ENCODE measurements at places on chromosomes 5 and 9.

GRCh38 chr5:142445266-142445665 is 120.4 kb upstream of the SPRY4 start:
- no peak for DNase-seq

DNA sequence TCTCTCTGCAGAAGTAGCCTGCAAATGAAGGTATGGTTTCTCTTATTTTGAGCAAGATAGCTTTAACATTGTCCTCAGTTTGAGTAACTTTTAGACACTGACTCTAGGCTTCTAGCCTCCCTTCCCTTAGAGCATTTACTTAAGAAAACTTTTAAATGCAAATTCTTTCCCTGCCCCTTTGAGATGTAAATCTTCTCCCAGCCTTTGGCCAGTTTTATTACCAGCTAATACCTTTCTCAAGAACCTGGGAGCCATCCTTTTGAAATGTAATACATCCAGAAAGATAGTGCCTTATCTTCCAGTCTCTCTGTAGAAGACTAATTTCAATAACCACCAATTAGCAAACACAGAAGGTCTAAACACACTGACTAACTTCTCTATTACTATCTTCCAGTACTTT is 688.9 kb upstream of the CDH9 start:
- no peak for DNase-seq

DNA sequence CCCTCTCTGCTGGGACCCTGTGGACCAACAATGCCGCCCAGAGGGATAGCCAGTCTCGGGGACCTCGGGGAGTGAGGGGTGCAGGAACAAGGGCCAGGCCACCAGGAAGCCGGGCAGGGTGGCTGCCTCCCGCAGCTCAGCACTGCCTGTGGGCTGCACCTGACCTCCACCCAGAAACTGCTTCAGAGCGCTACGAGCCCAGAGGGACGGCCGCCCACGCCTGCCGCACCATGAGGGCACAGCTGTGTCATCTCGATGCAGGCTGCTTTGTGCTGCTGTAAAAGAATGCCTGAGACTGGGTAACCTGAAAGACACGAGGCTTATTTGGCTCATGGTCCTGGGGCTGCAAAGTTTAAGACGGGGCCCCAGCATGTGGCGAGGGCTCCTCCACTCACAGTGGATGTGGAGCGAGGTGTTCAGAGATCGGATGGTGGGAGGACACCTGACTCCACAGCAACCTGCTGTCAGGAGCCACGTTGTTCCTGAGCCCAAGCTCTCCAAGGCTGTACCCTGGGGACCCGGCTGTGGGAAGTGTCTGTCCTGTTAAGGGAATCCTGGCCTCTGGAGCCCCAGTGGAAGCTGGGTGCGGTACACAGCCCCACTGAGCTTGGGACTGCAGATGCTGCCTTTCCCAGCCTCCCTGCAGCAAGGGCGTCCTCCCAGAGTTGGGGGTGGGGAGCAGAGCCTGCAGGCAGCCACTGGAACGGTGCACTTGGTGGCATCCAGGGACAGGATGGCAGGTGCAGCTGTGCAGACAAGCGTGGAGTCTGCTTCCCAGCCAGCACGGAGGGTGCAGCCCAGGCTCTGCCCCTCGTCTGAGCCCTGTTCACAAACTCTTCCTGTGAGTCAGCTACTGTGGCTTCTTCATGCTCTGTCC is 11.8 kb upstream of the ZDHHC11 start:
- no peak for DNase-seq

- no peak for DNase-seq
Measured at GRCh38 chr5:159405611-159406031, 75.3 kb upstream of the IL12B start.

- DNase-seq, result no peak
Measured at GRCh38 chr5:53373451-53374158, 106.8 kb upstream of the FST start.

GRCh38 chr5:97142521-97143254 is at the start of gene LIX1:
TSS of gene LIX1 (minus strand) at chr5:97142611. CDS start at chr5:97142576, 35 bp downstream.
- DNase-seq, result no peak

DNA sequence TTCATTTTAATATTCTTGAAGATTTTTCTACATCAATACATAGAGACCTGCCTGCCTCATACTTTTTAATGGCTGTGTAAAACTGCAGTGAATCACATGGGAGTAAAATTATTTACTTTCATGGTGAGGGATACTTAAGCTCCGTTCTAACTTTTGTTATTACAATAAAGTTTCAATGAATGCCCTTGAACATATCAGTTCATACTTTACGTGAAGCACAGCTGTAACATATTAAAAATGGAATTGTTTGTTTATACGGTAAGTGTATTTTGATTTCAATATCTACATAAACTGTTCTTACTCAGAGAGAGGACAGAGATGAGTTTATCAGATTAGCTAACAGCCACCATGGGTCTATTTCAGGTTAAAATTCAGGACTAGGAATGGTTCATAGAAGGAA is 155.1 kb downstream of the NR3C1 start:
- DNase-seq, result no peak

GRCh38 chr9:90787771-90788460 is 13.7 kb upstream of the SYK start:
- no peak for DNase-seq

- DNase-seq, result no peak
Measured at GRCh38 chr9:91923145-91923544, 26.9 kb downstream of the ROR2 start.

GRCh38 chr9:33041432-33042188 is 16.5 kb downstream of the DNAJA1 start:
- DNase-seq, result no peak

- DNase-seq, result no peak
Measured at GRCh38 chr9:108980893-108981292, 32.4 kb downstream of the CTNNAL1 start.

DNA sequence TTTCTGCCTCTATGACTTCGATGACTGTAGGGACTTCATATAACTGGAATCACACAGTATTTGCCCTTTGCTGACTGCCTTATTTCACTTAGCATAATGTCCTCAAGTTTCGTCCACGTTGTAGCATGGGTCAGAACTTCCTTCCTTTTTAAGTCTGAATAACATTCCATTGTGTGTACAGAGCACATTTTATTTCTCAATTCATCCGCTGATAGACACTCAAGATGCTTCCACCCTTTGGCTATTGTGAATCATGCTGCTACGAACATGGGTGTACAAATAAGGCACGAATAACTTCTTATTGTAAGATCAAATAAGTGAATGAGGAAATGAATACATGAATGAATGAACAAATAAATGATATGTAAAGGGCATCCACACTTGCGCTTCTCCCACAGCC is 13.0 kb downstream of the BARX1 start:
- DNase-seq, result no peak

- DNase-seq, result no peak
Measured at GRCh38 chr9:36091026-36091953, 45.2 kb upstream of the GLIPR2 start.

DNA sequence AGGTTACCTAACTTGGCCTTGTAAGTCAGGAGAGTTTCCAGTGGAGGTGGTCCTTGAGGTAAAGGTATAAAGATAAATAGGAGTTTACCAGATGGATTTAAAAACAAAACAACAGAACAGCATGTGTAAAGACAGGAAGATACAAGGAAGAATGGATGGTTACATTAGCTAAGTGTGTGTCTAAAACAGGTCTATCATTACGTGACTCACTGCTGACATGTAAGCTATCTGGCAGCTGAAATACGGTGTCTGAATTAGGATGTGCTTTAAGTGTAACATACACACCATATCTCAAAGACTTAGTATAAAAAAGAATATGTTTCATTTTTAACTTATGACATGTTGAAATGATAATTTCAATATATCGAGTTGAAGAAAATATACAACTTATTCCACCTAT is 405.1 kb upstream of the ADAMTSL1 start:
- no peak for DNase-seq

DNA sequence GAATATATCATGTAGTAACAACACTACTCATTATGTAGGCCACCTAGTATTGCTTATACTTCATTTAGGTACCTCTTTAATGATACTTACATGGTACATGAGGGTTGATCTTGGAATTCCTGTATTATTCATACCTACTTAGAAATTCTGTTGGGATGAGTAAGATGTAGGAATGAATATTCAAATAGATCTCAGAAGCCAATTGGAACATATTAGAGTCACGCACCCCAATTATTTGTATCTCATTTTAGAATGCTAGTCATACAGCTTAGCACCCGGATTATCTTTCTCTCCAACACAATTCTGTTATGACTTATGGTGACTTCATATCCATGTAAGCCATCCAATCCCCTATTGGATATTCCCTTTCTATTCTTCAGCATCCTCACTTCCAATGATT is 106.7 kb upstream of the SH3GL2 start:
- no peak for DNase-seq
